ENCODE measurements at places on chromosomes 11 and 22.

DNA sequence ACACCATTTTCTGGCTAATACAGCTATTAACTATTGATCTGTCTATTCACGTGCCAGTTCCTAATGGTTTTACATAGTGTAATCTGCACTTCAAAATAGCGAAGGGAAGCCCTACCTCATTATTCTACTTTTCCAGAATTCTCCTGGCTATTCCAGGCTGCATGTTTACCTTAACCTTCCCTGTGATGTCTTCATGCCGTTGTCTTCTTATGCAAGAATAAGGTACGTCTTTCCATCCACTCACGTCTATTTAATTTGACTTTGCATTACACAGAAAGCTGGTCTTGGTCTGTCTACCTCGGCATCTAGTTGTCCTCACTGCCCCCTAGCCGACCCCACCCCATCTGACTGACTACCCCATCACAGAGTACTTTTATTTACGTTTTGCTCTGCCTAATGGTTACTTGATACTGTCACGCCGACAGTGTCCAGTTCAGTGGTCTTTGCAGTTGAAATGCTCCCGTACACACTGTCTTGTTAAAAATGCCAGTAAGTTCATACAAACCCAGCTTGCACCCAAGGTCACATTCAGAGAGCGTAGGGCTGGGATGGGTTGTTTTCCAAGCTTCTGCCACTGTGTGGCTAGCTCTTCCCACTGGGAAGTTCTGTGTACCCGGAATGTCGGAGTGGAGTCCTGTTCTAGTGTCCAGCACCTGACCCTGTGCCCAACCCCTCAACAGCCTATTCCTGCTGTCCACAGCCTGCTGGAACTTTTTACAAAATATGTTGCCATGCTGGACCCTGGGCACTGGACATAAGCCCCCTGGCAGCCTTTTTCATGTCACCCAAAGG, 15.0 kb downstream of the NEAT1 start:
- no peak for DNase-seq

- no peak for DNase-seq
Measured at GRCh38 chr11:128116885-128117284, 470.5 kb downstream of the ETS1 start.

DNA sequence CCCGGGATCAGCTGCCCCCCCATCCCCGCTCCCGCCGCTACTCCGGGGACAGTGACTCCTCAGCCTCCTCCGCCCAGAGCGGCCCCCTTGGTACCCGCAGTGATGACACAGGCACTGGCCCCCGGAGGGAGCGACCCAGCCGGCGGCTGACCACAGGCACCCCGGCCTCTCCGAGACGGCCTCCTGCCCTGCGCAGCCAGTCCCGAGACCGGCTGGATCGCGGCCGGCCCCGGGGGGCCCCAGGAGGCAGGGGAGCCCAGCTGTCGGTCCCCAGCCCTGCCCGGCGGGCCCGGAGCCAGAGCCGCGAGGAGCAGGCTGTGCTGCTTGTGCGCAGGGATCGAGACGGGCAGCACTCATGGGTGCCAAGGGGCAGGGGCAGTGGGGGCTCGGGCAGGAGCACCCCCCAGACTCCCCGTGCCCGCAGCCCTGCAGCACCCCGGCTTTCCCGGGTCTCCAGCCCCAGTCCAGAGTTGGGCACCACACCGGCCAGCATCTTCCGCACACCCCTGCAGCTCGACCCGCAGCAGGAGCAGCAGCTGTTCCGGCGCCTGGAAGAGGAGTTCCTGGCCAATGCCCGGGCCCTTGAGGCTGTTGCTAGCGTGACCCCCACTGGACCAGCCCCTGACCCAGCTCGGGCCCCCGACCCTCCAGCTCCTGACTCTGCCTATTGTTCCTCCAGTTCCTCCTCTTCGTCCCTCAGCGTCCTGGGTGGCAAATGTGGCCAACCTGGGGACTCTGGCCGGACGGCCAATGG, 3.9 kb downstream of the RASL10A start:
- no peak for DNase-seq

GRCh38 chr11:111166598-111166997, 78.9 kb upstream of the POU2AF2 start:
- DNase-seq: no peak

GRCh38 chr11:116879800-116880625, 42.6 kb upstream of the APOA1 start:
- DNase-seq: no peak

GRCh38 chr11:37333345-37333744, 735.3 kb upstream of the RAG2 start:
- DNase-seq: no peak

- DNase-seq: peak; percentile 92
Measured at GRCh38 chr11:74288161-74288560, 23.3 kb downstream of the P4HA3 start.

DNA sequence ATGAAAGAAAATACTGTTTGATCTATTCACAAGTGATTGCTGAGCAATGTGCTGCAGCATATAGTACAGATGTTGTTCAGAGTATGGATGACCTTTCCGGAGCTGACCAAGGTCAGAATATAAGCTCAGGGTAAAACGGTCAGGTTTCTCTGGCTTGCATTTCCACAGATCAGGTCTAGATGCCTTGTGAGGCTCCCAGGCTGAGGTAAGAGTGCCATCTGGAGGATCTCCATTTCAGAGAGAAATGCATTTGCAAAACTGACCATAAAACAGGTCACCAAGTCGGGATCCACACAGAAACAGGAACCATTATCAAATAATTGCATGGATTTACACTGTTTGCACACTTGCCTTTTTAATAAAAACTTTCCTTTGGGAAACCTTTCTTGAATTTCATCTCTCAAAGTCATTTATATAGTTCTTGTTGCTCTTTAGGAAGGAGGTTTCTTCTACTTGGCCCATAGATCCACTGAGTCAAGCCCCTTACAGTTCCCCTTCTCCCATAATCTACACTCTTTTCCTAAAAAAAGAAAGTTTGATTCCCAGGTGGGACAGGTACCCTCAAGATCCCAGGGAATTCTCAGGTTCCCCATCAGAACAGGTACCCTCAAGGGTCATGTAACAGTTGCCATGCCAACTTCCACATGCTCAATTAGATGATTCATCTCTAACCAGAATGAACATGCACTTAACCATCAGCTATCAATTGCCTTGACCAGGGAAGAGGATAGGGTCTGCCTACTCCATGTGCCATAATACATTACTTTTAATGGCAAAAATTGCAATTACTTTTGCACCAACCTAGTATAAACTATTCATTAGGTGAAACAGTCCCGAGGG, 25.0 kb upstream of the TMPRSS5 start:
- DNase-seq: peak; percentile 24

DNA sequence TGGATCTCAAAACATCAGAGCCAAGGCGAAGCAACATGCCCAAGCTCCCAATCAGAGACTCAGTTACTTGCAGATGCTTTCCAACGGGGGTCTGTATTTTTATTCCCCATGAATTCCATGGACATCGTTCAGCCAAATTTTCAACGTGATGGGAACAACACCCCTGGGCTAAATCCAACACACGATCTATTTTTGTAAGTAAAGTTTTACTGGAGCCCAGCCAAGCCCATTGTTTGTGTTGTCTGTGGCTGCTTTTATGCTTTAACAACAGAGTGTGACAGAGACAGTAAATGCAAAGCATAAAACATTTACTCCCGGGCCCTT, 33.7 kb downstream of the SLC5A1 start:
- no peak for DNase-seq

- no peak for DNase-seq
Measured at GRCh38 chr11:16935518-16936302, 78.5 kb downstream of the PLEKHA7 start.

All from AG04449 (cell line).